ENCODE measurements at places on chromosomes 1 and 21.

DNA sequence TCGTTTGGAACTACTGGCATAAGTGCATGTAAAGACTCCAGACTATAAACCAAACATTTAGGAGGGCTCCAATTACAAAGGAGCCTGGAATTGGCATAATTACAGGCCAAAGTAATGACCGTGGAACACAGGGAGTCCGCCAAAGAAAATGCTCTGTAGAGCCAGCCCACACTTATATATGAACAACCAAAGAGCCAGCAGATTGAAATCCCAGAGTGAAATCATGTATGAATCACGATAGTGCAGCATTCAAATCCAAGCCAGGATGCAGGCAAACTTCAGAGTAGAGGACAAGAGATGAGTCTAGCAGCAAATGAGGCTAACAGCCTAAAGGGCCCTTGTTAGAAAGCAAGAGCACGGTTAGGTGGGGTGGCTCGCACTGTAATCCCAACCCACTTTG lies 13.1 kb downstream of the VPS26C start:
- DNase-seq = no peak

- DNase-seq = no peak
These were observed 872 bp upstream of the PINK1 start for GRCh38 chr1:20632386-20632785.

- no peak for DNase-seq
These were observed 209.1 kb upstream of the ZP4 start for GRCh38 chr1:238099871-238100270.

GRCh38 chr1:44144962-44145756 lies 3.7 kb upstream of the KLF18 start:
- no peak for DNase-seq

DNA sequence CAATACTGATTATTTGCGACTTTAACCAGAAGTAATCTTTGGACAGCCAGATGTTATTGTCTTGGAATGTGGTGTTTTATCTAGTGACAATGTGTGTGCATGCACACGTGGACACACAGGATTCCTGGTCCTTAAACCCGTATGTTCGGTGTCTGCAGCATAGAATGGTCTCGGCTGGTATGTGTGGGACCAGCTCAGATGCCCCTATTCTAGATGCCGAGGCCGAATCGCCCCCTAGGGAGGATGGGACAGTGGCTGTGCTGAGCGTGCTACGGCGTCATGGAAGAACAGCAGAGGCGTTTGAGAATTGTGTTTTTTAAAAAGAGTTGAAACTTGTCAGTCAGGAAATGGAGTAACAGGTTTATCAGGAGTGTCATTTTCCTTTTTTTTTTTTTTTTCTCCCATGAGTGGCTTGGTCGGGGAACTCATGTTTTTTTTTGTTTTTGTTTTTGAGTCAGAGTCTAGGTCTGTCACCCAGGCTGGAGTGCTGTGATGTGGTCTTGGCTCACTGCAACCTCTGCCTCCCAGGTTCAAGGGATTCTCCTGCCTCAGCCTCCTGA lies 30.1 kb downstream of the SKI start:
- no peak for DNase-seq

All from nephron progenitor cell (in vitro differentiated cells).